ENCODE measurements at places on chromosomes 11 and 22. TPM values are rescaled to one million over a fixed set of nuclear protein-coding genes. Genes with fewer than 3 reads are reported as not detected.

KLHDC7B gene
- 5.9 TPM for total RNA-seq

EHF gene
- not detected for total RNA-seq

DNA sequence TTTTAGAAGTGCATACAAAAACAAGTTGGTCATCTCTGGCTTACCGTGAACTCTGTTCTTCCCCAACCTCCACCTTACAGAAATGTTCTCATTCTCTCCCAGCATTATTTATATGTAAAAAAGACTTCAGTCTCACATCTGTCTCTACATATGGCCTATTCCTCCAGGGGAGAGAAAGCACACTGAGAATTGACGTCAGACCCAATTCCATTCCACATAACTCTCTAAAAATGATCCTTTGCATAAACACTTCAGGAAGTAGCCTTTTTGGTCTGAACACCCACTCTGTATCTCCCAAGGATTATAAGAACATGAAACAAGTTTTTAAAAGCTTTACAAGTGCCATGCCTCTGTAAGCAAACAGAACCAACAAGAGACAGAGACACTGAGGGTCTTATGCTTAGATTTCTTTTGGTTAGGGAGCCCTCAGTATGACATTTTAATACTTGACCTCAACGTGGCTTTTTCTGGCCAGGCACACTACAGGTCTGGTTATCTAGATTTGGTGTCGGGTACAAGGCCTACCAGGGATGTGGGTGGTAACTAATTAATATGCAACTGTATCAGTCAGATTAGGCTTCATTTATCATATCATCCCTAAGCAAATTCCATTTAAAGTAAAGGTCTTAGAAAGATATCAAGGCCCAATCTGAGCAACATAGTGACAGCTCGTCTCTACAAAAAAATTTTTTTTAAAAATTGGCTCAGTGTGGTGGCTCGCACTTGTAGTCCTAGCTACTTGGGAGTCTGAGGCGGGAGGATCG, 48.5 kb upstream of the PPP2R1B start:
- no peaks in the 10 kb centered on the region for H3K4me1 ChIP-seq
- H3K27ac ChIP-seq: no peak overlapping the region
- H3K36me3 ChIP-seq: peaks cover 3% of the 10 kb centered on the region

- no peaks in the 10 kb centered on the region for H3K4me1 ChIP-seq
- no peaks in the 10 kb centered on the region for H3K36me3 ChIP-seq
- DNase-seq: no peak
- no peak overlapping the region for H3K4me3 ChIP-seq
- no peak overlapping the region for H3K27ac ChIP-seq
- no peaks in the 10 kb centered on the region for H3K27me3 ChIP-seq
Observed at GRCh38 chr11:134639586-134640330, 227.7 kb upstream of the B3GAT1 start.

Measured in CD4-positive, CD25-positive, alpha-beta regulatory T cell (primary cell).